NCI-H2081 treated with DMSO at 0.1 percent for 48 hours (cell line): ENCODE measurements at places on chromosomes 1 and 21.

- no peak for DNase-seq
Measured at GRCh38 chr1:109769330-109770078, 5.8 kb upstream of the EPS8L3 start.

- no peak for DNase-seq
Measured at GRCh38 chr1:5269901-5270300, 615.5 kb downstream of the AJAP1 start.

DNA sequence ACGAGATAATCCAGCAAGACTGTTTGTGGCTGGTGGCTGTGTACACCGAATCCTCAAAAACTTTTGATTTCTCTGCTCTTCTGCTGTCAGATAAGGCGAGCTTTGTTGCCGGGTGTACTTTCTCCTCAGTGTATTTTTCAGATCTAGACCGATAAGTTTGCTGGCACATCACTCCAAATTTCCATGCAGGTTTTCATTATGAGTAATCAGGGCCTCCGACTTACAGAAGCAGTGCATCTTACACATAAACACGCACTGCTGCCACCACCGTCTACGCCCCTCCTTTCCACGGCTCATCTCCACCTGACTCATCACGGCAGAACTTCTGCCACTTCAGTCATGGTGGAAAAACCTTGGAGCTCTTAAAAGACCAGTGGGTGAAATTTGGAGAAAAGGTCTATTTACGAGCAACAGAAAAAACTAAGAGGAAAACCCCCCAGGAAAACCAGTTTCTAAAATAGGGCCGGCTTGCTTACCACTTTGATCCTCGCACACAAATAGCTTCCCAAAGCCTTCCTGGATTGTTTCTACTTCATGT, 7.7 kb downstream of the ZBTB21 start:
- no peak for DNase-seq

DNA sequence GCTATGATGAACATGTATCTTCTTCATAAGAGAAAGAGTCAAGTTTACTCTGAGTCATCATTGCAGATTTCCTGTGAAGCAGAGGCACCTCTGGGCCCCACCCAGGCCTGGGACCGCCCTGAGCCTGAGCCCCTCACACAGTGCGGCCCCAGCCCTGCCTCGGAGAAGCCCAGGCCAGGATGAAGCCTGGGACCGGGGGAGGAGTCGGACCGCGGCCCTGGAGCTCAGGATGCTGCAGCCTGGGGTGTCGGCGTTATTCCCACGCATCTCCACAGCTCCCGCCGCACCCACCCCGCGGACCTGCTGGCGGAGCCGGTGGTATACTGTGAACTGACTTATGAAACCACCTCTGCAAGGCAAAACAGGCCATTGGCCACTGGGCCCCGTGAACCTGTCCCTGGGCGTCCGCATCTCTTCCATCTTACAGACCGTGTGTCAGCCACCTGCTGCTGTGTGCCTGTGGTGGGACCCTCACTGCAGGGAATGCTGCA, 2.4 kb upstream of the COL6A1 start:
- no peak for DNase-seq

DNA sequence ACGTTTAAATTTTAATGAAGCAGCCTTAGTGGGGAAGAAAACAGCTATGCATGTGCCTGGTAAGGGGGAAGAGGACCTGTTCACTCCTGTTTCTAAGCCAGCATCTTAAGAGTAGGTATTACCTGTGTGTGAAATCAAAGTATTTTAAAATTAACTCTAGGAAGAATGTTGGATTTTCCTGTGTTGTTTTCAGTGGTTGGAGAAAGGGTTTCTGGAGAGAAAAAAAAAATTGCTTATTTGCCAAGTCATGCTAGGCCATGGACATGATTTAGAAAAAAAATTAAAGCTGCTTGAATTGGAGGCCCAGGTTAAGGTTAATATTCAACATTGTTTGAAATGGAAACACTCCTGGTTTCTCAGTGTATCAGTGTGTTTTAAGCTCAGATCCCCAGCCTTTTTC, 42.9 kb upstream of the DNAJC6 start:
- no peak for DNase-seq

- no peak for DNase-seq
Measured at GRCh38 chr1:15937706-15938168, 38.2 kb downstream of the ZBTB17 start.

DNA sequence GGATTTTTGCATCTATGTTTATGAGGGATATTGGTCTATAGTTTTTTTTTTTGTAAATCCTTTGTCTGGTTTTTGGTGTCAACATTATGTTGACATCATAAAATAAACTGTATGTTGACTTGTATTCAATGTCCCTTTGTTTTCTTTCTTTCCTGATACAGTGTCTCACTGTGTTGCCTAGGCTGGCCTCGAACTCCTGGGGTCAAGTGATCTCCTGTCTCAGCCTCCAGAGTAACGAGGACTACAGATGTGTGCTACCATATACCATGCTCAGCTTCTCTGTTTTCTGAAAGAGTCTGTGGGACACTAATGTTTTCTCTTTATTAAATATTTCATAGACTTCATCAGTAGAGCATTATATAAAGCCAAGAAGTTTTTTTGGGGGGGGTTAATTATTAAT, 18.3 kb downstream of the MAN1C1 start:
- DNase-seq: no peak

DNA sequence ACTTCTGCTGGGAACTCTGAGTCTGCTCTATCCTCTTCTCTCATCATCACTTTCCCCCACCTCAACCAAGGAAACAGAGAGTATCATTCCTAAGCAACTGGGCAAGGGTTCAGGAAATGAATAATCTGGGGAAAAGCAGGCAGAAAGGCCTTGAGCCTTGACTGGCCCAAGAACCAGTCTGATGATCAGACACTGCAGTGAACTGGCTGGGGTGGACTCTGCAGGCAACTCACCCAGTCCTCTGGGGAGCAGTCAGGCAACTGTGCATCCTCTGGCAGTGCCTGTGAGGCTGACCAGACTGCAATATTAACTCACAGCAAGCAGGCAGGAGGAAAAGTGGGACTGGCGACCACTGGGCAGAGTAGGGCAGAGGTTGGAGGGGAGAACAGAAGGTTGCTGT, 991 bp downstream of the ANKRD35 start:
- no peak for DNase-seq

DNA sequence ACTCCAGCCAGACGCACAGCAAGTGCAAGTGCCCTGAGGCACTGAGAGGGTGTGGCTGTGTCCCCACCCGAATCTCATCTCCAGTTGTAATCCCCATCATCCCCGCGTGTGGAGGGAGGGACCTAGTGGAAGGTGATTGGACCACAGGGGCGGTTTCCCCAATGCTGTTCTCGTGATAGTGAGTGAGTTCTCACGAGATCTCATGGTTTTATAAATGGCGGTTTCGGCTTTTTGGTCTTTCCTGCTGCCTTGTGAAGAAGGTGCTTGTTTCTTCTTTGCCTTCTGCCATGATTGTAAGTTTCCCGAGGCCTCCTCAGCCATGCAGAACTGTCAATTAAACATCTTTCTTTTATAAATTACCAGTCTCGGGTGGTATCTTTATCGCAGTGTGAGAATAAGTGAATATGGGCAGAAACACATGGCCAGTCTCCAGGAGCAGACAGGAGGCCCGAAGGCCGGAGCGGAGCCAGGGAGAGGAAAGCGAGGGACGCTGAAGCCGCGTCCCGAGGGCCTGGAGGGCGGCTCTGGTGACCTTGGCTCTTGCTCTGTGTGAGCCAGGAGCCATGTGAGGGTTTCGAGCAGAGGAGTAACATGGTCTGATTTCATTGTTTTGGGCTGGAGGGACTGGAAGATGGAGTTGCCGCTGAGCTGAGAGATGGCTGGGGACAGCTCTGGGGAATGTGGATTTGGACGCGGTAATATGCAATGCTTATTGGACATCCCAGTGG, 76.0 kb upstream of the C1orf174 start:
- no peak for DNase-seq

DNA sequence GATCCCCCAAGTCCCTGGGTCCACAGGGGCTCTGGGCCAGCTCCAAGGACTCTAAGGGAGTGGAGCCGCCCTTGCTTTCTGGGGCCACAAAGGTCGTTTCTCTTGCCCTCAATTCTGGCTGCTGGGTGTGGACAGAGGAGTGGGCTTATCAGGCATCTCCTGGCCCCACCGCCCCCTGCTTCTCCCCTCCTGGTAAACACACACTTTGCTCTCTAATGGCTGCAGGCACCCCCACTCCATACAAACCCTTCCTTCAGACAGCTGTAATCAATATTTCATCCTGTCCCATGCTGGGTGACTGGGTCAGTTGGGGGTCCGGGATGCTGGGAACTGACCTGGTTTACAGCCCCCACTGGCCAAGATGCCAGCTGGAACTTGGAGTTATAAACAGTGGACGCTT, 67.5 kb downstream of the PRDM16 start:
- DNase-seq: no peak

GRCh38 chr1:155167166-155168104, 5.7 kb downstream of the KRTCAP2 start:
- peak; percentile 53 for DNase-seq

- DNase-seq: no peak
Measured at GRCh38 chr1:239700667-239701066, 314.3 kb downstream of the CHRM3 start.

GRCh38 chr21:38807986-38808385, 2.3 kb downstream of the ETS2 start:
- no peak for DNase-seq

DNA sequence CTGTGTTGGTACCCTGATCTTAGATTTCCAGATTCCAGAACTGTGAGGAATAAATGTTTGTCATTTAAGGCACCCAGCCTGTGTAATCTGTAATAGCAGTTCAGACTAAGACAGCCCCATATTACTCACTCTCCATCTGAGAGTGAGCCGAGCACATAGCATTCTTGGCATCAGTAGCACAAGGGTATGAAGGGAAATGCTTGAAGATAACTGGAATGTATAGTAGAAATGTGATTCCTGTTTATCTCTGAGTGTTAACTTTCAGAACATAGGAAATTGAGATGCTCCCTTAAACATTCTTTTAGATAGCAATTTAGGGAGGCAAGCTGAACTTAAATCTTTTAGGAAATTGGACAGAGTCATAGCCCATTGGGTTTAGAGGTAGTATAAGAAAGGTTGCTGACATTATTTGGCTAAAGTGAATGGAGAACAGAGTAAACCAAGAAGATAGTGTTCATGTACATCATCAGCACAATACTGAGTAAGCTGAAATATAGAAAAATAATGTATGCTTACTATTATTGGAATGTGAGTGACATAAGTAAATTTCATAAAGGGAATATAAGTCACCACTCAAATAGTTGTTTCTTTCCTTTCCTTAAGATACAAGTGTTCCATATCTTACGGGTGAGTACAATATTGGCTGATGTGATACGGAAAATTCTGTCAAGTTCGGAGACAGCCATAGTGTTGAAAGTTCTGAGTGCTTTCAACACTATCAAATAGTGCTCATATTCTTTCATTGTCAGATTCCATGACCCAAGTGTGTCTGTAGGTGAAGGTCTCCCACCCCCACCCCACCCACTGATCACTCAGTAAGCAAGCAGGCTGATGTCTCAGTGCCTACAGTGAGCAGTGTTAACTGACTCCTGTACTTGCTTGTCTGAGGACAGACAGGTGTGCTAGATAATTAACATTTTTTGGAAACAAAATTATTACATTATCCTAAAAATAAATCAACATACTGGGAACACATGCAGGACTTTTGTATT, 73.7 kb downstream of the LRRC8D start:
- DNase-seq: no peak

- no peak for DNase-seq
Measured at GRCh38 chr21:44986471-44987291, 46.9 kb downstream of the SLX9 start.

- DNase-seq: no peak
Measured at GRCh38 chr1:63670164-63670563, 77.0 kb downstream of the PGM1 start.

DNA sequence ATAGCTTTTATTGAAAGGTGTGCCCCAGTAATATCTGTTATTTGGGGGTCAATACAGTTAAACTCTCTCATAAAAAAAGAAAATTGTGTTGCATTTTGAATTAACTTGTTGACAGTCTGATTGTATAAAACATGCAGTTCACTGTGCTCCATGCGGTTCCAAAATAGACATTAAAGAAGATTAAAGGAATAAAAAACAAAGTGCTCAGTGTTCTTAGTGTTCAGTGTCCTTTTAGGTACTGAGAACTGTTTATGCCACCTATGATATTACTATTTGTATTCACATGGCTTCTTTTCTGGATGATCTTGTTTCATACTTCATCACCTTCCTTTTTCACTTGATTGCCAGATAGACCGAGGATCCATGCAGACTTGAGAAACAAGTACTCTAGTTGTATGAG, 15.3 kb upstream of the SGIP1 start:
- DNase-seq: no peak

DNA sequence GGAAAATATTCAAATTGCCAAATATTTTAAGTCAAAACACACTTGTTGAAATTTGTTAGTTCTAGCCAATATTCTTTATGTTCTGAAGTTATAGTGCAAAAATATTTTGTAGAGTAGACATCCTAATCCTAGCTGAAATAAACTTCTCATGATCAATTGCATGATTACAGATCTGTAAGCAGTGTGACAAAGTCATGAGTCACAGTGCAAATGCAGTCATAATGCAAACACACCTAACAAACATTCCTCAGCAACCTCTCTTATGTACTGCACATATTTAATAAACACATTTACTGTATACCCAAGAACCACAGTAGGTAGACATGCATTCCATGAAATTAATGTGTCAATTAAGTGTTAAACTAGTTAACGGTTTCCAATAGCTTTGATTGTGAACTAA, 1857.4 kb downstream of the NCAM2 start:
- DNase-seq: no peak

DNA sequence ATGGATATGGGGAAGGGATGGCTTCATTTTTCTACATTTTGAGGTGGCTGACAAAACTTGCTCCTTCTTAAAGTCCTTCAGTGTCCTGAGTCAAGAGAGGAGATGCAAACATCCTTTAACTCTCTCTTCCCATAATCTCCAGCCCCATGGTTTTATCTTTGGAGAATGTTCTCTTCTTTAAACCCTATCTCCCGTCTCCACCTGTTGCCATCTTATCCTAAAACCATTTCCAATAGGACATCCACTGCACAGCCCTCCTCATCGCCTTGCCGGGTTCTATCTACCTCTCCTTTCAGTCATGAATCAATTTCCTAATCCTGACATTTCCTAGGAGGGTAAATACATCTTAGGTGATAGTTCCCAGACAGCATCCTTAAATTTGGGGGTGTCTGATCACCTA, 44.2 kb upstream of the KCNE2 start:
- DNase-seq: no peak

GRCh38 chr1:183417772-183418491, at the start of gene NMNAT2:
Gene NMNAT2 (minus strand): TSS chr1:183418380. CDS start chr1:183418267, 113 bp downstream.
- DNase-seq: peak; percentile 18

DNA sequence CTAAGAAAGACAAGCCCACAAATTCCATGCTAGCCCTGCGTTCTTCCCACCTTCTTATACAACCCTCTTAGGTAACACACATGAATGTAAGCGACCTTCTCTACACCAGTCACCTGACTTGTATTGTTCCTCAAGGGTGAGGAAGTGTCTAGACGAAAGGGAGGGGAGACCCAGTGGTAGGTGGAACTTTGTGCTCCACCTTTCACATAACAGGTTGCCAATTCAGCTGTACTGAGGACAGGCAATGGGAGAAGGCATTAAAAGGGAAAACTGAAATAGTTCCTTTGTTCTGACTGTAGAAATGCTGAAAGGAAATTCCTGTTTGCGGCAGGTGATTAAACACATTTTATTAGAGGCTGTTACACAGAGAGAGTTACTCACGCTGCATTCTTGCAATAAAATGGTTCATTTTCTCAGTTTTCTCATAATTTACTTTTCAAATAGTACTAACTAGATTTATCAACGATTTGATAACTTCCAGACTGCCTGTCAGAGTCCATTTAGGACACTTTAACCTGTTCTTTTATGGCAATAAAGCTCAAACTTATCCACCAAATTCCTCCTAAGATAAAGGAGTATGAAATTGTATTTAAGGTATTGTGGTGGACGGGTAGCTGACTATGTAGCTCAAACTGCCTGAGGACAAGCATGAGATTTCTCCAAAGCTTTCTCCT, 17.8 kb upstream of the CHRM3 start:
- DNase-seq: no peak
